Myocyte (in vitro differentiated cells): ENCODE measurements at places on chromosomes 1 and 21. TPM values are rescaled to one million over a fixed set of nuclear protein-coding genes. Genes with fewer than 3 reads are reported as not detected.
A peak's percentile ranks its signal among the peaks of the same experiment; 100 is the strongest.

The TEDDM1 gene
- not detected in 2 replicates for total RNA-seq

The PTPN14 gene
- total RNA-seq, result 17.8 and 19.0 TPM in 2 replicates

The IL23R gene
- not detected in 2 replicates for total RNA-seq

The CACNA1S gene
- 57.2 and 58.9 TPM in 2 replicates for total RNA-seq

GRCh38 chr21:27023186-27023585 lies 56.3 kb upstream of the ADAMTS5 start:
- no peak for DNase-seq

DNA sequence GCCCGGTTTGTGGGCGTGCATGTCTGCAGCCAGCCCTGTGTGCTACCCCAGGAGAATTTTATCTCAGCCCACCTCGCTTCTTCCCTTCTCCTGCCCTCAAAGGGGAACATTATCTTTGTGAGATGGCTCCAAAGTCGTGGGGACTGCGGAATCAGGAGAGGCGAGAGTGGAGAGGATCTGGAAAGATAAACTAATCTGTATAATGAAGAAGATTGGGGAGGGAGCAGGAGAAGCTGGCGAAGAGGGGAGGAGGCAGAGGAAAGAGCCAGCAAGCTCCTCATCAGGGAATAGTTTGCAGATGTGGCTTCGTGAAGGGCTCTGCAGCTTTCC lies 310.3 kb downstream of the MATN1 start:
- DNase-seq, result no peak

- DNase-seq, result peak; percentile 88
These were observed 76.9 kb downstream of the CLIC6 start for GRCh38 chr21:34745557-34746255.

DNA sequence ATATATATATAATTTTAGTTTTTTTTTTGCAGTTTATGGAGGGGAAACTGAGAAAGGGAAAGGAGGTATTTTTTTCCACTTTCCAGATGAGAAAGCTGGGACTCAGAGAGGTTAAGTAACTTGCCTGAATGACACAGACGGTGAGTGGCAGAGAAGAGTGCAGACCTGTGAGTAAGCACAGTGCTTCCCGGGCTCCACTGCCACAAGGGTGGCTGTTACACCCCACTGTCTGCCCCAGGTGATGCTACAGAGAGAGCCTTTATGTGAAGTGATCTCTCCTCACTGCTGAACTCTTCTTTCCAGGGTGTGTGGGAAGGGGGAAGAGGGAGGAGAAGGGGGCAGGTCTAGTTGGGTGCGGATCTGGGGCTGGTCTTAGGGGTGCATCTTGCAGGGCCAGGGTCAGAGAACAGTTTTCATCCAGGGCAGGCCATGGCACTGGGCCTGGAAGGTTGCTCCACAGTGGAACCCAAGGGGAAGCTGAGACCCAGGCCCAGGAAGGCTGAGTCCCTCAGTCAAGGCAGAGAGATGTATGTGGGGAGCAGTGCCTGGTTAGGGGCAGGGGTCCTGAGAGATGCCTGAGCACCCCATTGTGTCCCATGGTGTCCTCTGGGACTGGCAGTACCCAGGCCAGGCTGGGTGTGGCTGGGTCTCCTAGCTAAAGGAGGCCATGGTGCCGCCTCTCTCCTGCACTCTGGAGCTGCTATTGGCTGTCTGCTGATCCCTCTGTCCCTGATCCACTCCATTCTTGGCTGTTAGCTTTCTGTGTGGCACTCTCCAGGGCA lies 357.5 kb downstream of the PTPRU start:
- no peak for DNase-seq

DNA sequence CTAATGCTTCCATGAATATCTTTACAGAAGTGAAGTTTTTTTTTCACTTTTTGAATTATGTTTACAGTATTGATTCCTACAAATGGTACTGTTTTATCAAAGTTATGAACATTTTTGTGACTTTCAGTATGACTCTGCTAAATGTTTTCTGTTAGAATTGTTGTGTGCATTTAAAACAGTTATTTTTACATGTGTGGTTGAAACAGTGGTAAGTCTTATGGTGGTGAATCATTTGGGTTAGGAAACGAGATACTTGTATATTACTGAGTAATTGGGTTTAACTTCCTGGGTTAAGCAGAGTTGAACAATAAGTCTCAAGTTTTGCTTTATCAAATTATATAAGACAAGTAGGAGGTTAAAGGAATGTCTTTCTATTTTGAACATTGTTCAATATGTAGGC lies 66.8 kb downstream of the VPS13D start:
- DNase-seq, result peak; percentile 51

GRCh38 chr1:181064011-181064623 lies 24.4 kb upstream of the IER5 start:
- DNase-seq, result no peak

DNA sequence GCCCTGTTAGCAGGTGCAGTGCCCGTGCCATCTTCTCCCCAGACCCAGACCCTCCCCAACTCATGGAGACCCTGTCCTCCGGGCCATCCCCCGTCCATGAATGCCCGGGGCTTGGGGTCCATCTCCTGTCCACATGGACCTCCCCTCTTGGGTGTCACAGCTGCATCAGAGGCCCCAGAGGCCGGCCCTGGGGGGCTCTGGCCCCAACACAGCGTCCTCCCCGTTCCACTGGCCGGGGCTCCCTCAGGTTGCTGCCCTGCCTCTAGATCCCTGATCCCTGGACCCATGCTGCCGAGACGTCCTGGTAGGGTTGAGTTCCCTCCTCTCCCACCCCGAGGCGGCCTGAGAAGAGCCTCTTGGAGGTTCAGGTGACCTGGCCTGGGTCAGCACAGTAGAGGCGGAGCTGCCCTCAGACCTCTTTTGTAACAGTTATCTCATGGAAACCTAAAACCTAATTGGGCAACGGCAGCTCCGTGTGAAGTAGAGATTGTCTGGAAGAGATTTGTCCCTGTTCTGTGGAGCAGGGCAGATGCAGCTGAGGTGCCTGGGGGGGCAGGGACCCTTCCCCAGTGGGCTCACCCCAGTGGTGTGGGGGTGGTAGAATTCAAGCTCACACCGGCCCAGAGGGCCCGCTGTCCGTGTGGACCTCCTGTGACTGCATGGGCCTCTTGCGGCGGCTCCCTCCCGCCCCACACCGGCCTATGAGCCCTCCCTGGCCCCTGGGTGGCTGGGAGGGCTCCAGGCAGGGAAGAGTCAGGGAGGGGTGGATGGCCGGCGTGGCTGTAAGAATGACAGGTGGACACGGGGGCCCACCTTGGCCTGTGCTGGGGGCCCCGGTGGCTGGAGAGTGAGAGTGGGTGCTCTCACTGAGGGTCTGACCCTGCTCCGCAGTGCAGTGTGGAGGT lies 56.1 kb downstream of the SKI start:
- no peak for DNase-seq

DNA sequence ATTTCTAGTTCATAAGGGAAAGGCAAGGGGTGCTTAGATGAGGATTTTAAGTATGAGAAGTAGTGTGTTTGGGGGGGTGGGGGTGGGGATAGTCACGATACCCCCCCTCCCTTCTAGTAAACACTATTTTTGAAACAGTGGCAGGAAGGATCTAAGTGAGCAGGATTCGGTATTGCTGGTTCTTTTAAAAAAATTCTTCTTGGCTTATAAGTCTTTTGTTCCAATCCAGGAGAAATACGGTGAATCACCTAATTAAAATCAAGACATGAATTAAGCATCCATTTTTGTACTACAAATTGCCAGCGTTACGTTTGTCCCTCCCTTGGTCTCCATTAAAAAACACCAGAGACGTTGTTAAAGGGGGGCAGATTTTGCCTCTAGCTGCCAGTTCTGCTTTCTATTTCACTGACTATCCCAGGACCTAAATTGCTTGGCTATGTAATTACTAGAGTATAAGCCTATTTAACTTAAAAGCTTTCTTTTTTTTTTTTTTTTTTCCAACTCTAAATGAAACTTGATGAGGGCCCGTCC lies 911 bp downstream of the LMO4 start:
- peak; percentile 28 for DNase-seq

GRCh38 chr21:41622201-41622600 lies 114.2 kb upstream of the TMPRSS2 start:
- no peak for DNase-seq

GRCh38 chr21:28239340-28239739 lies 753.3 kb downstream of the LTN1 start:
- no peak for DNase-seq

- no peak for DNase-seq
These were observed 68.0 kb downstream of the MRPS6 start for GRCh38 chr21:34141373-34141772.

GRCh38 chr1:94113589-94114226 lies 7.2 kb downstream of the ABCA4 start:
- no peak for DNase-seq

DNA sequence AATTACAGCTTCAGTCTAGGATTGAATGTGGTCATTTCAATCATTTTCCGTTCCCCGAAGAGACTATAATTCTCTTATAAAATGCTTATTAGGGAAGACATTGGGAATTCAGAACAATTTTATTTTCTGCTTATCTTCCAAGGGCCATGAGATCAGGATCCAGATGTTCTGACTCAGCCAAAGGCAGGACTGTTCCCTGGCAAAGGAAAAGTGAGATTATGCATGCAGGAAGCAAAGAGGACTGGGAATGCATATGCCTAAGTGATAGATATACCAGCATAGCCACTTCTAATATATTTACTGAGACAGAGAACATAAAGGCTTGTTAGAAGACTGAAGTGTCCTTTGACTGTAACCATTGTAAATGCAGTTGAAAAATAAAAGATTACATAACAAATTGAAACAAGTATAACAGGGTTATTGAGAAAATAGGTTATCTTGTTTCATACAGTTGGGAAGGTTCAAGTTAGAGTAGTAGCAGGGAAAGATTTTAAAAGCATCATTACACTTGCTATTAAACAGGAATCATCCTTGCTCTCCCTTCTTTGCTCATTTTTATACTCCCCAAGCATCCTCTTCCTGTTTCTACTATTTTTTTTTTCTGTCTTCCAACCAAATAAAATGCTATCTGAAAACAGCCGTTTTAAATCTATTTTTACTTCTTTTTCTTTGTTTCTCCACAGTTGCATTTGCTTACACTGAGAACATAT lies 439.6 kb upstream of the ADAMTS5 start:
- peak; percentile 20 for DNase-seq

DNA sequence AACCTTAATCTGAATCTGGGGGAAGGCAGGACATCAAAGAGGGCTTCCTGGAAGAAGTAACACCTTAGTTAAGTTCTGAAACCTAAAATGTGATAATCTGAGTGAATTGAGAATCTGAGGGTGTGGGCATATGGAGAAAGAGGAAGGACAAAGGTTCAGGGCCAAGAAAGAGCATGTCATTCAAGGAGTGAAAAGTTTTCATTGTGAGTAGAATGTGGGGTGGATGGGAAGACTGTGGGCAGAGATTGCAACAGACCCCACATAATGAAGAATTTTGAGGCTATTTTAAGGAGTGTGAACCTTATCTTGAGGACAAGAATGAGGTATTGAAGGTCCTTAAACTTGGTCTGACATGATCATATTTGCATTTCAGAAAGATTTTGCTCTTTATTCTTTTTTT lies 227.2 kb downstream of the PTGER3 start:
- DNase-seq, result no peak

GRCh38 chr1:156697481-156697880 lies 7.9 kb downstream of the CRABP2 start:
- DNase-seq, result no peak

DNA sequence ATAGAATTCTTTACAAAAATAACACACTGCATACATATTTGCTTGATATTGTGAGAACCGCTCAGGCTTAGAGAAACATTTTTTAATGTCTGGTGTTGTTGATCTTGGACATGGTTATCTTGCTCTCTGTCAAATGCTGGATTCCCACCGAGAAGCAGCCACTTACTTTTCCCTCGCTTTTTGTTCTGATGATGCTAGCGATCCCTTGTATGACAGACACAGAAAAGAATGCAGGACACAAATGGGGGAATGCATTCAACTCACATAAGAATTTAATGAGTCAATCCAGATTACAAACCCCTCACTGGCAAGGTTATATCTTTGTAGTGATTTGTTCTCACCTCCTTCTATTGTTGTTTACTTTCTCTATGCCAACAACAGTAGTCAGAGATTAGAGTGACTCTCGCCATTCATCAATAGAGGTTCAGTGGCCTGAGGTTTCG lies 76.8 kb upstream of the AKT3 start:
- DNase-seq, result peak; percentile 43

GRCh38 chr21:31786164-31786920 lies 54.4 kb upstream of the SCAF4 start:
- no peak for DNase-seq

DNA sequence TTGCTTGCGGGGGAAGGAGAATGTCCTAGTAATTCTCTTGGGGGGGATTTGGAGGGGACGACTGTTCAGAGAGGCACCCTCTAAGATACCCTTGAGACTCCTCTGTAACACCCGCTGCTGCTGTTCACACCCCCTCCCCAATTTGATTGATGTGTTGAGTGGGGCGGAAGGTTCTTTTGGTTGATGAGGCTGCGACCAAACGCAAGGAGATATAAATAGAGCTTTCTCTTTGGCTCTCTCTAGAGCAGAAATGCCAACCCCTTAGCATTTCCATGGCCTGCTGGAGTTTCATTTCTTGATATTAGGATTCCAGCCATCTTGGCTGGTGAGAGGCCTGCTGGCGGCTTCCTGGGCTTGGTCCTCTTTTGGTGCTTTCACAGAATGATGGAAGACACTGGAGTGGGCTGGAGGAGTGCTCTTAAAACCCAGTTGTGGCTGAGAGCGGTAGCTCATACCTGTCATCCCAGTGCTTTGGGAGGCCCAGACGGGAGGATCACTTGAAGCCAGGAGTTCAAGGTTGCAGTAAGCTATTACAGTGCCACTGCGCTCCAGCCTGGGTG lies 2.0 kb downstream of the PIK3CD start:
- no peak for DNase-seq

GRCh38 chr1:234111458-234112142 lies 207.1 kb downstream of the SLC35F3 start:
- DNase-seq, result peak; percentile 23

- no peak for DNase-seq
These were observed 471.2 kb upstream of the RUNX1 start for GRCh38 chr21:35520302-35520701.

DNA sequence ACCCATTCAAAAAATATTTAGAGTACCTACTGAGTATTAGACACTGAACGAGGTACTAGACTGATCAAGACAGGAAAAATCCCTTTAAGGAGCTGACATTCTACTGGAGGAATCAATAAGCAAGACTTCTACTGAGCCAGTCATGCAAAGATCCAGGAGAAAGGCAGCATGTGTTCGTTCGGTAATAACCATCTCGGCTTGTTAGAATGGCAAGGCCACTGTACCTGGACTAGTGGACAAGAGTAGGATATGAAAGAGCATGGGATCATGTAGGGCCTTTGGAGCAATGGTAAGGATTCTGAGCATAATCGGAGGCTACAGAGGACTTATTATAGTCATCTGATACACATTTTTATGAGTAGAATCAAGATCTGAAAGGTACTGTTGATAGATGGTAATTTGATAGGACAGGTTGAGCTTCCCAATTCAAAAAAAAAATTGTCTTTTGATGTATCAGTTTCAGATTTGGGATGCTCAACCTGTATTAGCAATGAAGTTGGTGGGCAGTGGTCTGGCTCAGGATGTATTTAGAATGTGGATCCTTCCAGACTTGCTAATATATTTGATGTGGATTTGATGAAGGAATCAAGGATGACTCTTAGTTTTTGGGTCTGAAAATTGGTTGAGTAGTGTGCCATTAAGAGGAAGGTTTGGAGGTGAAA lies 2.3 kb downstream of the COX20 start:
- DNase-seq, result no peak
